COR-L47 (cell line): ENCODE measurements at places on chromosomes 16 and 17.

- no peak for DNase-seq
Observed at GRCh38 chr17:15431766-15432165, 35.7 kb downstream of the CDRT4 start.

DNA sequence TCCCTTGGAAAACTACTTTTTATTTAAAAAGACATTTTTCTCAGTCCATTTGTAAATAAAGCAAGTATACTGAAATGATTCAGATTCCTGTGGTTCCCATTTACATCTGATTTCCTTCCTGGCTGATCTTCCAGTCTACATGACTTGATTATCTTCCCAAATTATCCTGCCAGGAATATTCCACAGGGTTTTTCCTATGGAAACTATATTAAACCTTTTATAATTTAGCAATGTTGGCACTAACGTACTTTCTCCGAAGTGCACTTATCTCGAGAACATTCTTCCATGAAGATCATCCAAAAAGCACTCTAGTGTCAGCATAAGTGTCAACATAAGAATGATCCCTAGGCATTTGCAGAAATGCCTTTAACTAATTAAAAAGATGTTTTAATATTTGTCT, 347.7 kb upstream of the KIF2B start:
- no peak for DNase-seq

DNA sequence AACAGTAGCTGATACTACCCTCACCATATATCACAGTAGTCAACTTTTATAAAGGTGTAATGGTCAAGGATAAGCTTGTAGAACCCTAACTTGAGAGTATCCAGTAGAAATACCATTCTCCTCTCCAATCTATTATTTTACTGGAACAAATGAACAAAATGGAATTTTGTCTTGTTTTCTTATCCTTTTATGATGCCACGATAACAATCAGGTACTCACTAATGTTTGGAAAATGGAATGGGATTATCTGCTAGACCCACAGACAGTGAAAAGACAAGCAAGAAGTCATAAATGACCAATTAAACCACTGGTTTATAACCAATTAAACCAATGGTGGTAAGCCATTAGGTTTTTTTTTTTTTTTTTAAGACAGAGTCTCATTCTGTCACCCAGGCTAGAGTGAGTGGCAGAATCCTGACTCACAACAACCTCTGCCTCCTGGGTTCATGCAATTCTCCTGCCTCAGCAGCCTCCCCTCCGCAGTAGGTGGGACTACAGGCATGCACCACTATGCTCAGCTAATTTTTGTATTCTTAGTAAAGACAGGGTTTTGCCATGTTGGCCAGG, 10.4 kb downstream of the GPATCH8 start:
- DNase-seq, result no peak

- no peak for DNase-seq
Observed at GRCh38 chr17:40577611-40578065, 12.4 kb upstream of the CCR7 start.

- no peak for DNase-seq
Observed at GRCh38 chr16:10862438-10862837, 14.6 kb upstream of the CIITA start.

DNA sequence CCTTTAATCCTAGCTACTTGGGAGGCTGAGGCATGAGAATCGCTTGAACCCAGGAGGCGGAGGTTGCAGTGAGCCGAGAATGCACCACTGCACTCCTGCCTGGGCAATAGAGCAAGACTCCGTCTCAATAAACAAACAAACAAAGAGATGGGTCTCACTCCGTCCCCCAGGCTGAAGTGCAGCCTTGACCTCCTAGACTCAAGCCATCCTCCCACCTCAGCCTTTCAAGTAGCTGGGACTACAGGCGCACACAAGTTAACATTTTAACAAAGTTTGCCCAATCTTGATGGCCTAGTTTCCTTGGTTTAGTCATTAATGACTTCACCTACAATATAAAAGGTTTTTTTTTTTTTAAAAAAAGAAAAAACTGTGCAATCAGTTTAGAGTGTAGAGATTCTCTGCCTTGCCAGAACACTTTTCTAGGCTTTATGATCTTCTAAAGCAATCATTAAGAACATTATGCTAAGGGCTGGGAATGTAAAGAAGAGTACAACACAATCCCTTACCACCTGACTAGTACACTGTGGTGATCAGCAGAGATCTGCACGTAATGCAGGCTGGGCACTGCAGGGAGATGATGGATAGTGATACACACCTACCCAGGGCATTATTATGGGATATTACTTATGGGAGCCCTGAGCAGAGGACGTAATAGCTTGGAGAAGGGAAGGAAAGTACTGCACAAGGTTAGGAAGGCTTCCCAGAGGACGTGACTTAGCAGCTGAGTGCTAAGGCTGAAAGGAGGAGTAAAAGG, 6.9 kb downstream of the GOT2 start:
- no peak for DNase-seq

DNA sequence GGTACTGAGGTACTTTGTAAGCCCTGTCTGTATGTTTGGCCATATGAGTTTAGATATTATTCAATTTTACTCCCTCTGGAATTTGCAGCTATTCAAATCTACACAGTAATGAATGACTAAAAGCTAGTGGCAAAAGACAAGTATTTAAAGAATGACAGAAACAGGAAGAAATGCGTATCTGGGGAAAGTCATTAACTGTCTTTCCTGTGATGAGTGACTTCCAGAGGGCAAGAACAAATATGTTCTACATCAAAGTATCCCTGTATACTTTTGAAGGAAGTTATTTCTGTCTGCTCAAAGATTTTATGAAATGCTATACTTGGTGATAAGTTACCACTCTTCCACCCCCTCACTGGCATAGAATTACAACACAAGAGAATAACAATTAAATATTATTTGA, 489.3 kb upstream of the SOX9 start:
- no peak for DNase-seq

- no peak for DNase-seq
Observed at GRCh38 chr17:64412944-64413381, 22.3 kb upstream of the PECAM1 start.

DNA sequence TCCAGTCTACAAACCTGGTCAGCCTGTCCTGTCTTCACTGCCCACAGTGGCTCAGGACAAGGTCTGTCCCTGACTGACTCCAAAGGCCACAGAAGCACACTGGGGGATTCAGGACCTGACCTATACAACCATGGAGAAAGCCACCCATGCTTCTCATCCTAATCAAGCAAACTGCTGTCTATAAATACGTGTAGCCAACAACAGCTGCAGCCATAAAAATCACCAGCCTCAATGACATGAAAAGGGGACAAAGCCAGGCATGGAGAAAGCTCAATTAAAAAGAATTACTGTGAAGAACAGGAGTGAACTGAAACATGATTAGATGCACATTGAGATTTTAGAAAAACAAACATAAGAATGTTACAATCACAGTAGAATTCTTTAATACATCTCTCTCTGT, 170.1 kb downstream of the CDK5R1 start:
- no peak for DNase-seq

DNA sequence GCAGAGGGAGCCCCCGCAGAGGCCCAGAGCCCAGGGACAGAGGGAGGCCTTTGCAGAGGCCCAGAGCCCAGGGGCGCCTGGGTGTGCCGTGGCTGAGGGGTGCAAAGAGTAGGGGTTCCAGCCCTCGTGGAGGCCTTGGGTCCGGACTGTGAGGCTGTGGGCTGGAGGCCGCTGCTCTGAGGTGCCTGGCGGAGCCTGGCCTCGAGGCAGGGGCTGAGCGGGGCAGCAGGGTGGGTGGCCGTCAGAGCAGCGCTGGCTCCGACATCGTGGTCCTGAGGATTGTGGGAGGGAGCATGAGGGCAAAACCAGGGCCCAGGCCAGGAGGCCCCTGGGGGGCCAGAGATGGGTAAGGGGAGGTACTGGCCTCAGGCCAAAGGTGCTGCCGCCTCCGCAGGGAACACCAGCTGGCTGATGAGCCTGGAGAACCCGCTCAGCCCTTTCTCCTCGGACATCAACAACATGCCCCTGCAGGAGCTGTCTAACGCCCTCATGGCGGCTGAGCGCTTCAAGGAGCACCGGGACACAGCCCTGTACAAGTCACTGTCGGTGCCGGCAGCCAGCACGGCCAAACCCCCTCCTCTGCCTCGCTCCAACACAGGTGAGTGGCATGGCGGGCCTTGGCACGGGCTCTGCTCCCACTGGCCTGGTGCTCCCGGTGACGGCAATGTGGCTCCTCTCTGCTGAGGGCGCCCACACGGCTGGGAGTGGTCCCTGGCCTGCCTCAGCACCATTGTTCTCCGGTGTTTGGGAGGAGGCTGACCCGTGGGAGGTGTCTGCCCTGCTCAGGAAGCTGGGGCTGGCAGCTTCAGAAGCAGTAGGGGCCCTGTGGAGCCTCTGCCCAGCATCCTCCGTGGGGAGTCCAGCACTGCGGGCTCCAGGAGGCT, 33.7 kb downstream of the TSC2 start:
- no peak for DNase-seq

GRCh38 chr17:50037321-50038107, 18.4 kb upstream of the ITGA3 start:
- no peak for DNase-seq

DNA sequence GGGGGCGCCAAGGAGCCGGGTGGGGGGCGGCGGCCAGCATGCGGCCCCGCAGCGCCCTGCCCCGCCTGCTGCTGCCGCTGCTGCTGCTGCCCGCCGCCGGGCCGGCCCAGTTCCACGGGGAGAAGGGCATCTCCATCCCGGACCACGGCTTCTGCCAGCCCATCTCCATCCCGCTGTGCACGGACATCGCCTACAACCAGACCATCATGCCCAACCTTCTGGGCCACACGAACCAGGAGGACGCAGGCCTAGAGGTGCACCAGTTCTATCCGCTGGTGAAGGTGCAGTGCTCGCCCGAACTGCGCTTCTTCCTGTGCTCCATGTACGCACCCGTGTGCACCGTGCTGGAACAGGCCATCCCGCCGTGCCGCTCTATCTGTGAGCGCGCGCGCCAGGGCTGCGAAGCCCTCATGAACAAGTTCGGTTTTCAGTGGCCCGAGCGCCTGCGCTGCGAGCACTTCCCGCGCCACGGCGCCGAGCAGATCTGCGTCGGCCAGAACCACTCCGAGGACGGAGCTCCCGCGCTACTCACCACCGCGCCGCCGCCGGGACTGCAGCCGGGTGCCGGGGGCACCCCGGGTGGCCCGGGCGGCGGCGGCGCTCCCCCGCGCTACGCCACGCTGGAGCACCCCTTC, 484 bp downstream of the FZD2 start:
- peak; percentile 56 for DNase-seq

DNA sequence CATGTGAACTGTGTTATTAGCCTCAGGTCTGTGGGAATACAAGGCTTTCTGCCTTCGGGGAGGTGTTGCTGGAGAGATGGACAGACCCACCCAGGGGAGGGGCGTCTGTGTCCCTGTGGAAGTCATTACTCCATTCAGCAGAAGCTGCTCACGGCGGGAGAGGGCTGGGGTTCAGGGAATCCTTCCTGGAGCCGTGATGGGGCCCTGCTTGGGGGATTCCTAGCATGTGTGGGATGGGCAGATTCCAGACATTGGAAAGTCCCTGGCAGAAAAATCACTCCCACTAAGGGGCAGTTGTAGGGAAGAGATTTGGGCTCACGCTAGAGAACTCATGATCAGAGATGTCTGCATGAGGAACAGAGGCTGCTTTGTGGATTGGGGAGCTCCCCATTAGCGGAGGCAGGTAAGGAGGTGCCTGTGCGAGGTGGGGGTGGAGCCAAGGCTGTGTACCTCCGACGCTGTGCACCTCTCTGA, 56.3 kb upstream of the IL34 start:
- no peak for DNase-seq

- DNase-seq, result no peak
Observed at GRCh38 chr17:45228763-45229539, 7.3 kb downstream of the FMNL1 start.

DNA sequence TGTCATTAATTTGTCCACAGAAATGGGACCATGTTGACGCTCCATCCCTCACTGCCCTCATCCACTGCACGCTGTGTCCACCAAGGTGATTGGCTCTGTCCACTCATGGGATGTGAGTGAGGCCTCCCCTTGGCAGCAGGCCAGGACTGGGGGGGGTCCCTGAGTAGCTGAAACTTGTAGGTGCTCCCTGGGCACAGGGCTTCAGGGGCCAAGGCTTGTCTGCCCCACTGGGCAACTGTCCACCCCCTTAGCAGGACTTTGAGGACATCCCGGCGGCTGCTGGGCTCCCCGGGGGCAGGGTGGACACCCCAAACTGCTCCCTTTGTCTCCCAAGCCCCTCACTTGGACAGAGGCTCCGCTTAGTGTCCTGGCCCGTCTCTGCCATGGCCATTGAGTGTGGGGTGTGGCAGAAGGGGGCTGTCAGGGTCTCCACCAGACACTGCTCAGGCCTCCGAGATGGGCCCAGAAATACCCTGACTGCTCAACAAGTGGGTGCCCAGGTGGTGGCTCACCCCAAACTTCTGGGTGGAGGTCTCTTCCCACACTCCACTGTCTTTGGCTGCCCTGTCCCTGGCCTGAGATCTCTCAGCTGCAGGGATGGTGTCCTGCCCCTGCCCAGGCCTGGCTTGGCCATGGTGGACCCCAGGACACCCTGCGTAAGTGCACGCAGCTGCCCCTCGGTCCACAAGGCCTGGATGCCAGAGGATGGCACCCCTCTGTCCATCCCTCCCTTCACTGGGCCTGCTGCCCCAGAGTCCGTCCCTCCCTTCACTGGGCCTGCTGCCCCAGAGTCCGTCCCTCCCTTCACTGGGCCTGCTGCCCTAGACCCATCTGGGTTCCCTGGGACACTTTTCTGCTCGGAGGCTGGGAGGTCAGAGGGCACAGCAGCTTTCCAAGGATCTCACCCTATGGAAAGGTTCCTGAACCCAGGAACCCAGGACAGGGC, 2.9 kb upstream of the RAB40C start:
- no peak for DNase-seq

DNA sequence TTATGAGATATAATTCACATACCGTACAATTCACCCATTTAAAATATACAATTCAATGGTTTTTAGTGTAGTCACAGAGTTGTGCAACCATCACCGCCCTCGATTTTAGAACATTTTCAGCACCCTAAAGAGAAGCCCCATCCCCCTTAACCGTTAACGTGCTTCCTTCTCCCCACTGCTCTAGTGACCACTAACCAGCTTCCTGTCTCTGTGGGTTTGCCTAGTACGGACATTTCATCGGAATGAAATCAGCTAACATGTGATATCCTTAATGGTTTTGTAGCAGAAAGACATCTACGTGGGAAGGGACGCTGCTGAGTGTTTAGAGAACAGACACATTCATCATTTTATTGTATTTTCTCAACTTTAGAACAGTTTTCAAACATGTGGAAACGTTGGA, 80.8 kb upstream of the HSBP1 start:
- no peak for DNase-seq

DNA sequence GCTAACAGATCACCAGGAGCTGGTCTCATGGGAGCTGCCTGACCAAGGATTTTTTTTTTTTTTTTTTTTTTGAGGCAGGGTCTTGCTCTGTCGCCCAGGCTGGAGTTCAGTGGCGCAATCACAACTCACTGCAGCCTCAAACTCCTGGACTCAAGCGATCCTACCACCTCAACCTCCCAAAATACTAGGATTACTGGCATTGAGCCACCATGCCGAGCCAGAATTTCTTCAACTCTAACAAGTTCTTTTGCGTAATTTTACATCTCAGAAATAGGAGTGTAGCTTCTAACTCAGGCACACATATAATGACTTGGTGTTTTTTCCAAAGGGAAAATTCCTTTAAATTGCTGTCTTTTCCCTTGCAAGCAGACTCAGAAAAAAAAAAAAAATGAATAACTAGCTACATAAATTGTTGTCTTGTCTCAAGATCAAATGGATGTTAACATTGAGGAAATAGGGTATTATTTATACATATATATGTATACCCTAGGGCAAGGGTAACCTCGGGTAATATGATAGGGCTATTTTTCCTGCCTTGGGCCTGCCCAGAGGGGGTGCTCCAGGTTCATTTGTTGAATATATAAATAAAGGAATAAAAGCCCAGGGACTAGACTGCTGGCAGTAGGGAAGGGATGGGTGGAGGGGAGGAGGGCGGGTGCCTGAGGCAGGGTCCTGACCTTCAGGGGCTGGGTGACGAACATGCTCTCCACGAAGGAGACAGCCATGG, 42.8 kb upstream of the GCSH start:
- DNase-seq, result no peak
